H9 (cell line): ENCODE measurements at places on chromosomes 3 and 15.

DNA sequence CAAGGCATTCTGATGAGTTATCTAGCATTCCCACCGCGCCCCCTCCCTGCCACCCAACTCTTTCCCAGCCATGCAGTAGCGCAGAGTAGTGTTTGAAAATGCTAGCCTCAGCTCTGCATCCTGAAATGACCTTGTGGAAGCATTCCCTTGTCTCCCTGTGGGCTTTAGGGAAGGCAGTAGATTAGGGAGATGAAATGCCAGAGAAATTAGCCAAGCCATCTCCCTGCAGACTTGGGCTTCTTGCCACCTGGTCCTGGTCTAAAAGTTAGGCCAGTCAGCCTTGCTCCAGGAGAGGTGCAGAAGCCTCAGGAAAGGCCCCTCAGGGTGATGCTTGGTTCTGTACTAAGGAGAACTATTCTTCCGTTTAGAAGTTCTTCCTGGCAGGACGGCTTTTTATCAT, 231.2 kb downstream of the CACNA2D3 start:
- DNase-seq: no peak

- no peak for DNase-seq
These were observed 505.1 kb downstream of the FHIT start for GRCh38 chr3:60746043-60746638.

GRCh38 chr15:63067306-63067705, 24.8 kb downstream of the TPM1 start:
- DNase-seq: no peak

GRCh38 chr15:65338823-65339222, 34.3 kb downstream of the RNU5B-1 start:
- no peak for DNase-seq

GRCh38 chr3:157201648-157202278, 41.8 kb upstream of the CCNL1 start:
- DNase-seq: no peak

DNA sequence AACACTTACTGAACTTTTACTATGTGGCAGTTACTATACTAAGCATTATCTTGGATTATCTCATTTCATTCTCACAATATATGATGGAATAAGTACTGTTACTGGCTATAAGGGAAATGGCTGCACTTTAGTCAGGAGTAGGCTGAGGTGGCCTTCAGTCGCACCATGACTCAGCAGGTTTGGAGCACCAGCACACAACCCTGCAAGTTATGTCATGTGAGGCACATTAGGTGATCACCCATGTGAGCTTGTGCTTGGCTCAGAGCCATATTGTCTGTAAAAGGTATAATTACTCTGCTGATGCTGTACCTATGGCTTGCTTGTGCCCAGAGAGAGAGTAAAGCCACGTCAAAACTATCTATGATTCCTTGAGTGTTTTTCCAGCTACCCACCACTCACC, 54.1 kb upstream of the TIPARP start:
- DNase-seq: no peak

- DNase-seq: no peak
These were observed 80.1 kb downstream of the SRGAP3 start for GRCh38 chr3:9169326-9169725.

DNA sequence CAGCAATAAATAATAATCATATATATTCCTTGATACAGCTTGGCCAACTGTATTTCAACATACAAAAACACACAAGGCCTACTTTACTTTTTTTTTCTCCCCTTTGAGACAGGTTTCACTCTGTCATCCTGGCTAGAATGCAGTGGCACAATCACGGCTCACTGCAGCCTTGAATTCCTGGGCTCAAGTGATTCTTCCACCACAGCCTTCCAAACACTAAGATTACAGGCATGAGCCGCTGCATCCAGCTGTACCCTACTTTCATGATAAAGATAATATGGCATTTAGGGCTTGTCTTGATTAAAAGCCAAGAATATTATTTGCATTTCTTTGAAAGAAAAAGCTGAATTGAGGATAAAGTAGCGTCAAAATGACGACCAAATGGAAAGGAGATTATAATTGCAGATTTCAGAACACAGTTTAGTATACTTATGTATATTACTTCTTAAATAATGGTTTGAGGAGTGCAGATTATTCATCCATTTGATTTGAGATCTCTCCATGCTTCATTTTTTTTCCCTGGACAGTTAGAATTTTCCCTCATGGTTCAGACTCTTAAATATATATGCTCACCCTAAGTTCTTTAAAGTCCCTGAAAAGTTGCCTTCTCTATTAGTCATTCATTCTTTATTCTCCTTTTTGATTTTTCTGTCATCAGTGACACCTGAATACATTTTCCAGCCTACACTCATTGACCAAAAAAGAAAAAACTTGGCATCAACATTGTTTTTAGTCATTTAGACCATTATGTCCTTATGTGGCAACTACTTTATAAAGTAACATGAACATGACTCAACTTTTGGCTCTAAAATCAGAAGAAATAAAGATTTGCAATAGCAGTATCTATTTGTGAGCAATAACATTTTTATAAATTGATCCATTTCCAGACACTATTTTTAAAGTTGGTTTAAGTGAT, 48.5 kb upstream of the MLF1 start:
- DNase-seq: no peak

DNA sequence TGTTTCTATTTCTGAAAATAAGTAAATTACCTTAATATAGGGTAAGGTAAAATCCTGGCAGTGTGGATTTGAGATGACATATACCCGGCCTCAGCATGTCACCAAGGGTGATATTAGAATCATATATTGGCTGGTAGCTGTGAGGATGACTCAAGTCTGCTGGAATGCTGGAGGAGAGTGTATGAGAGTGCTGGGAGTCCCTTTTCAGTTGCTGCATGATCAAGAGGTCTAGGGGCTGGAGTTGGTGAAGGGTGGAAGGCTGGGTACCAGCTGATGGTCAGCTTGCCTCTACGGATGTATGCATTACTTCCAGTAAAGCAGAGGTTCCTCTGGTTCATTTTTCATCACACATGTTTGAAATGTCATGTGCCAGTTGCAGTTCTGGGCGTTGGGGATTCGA, 40.6 kb downstream of the SLC25A26 start:
- no peak for DNase-seq

DNA sequence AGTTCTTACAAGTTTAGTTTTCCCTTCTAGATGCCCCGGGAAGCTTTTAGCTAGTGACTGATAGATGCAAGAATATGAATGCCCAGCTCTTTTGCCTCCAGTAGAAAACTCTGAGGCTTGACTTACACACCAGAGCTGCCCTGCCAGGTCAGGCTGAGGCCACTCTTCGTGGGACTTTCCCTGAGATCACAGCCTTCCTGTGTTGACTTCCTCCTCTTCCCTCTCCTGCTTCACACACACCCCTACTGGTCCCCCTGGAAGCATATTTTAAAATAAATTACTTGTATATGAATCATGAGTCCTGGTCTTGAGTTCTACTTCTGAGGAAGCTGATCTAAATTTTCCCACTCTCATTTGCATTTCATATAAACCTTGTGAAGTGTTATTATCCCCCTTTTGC, 413.7 kb downstream of the PDCD6IP start:
- DNase-seq: no peak

- no peak for DNase-seq
These were observed 29.8 kb downstream of the DUOX2 start for GRCh38 chr15:45084163-45084562.
